Fibroblast of upper back skin (primary cell): ENCODE measurements at places on chromosomes 6 and 20.

DNA sequence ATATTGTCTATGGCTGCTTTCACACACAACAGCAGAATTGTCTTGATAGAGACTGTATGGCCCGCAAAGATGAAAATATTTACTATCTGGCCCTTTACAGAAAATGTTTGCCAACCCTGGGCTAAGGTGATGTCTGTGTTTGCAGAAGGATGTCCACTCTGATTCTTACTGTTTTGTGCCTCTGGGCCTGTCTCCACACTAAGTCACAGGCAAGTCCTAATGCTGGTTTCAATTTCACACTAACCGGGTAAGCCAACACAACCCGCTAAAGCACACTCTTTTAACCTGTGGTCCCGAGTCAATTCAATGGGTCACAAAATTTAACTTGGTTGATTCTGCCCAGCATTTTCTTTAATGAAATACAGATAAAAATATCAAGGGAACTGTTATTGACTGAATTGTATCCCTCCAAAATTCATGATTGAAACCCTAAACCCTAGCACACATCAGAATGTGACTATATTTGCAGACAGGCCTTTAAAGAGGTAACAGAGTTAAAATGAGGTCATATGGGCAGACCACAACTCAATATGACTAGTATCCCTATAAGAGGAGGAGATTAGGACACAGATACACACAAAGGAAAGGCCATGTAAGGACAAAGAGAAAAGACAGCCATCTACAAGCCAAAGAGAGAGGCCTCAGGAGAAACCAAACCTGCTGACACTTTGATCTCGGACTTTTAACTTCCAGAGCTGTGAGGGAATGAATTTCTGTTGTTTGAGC, 78.4 kb downstream of the FYN start:
- no peak for DNase-seq

GRCh38 chr6:35139924-35140638, 1.1 kb downstream of the TCP11 start:
- peak; percentile 78 for DNase-seq

DNA sequence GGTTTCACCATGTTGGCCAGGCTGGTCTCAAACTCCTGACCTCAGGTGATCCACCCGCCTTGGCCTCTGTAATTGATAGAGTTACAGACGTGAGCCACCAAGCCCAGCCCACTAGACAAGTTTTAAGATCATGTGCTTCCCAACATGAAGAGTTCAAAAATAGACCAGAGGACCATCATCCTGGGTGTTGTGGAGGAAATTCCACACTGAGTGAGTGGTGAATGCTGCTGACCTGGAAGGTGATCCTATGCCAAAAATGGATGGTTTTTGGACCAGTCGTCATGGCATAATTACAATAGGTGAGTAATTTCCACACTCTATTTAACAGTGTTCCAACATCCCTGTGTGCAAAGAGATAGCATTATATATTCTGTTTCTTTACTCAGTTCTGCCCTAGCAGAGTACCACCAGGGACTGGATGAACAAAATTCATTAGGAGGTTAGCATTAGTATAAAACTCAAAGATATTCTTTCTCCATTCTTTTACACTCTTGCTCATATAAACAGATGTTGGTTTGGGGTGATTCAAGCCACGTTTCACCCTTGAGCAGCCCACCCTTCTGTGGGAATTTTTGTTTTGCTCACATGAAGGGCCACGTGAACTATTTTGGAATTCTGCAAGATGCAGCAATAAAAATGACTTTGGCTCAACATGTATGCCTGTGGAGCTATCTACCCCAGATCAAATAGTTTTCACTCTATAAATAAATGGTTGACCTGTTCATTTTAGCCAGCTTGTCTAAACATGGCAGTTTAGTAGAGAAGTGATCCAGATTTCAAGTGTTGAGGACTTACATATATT, 206.2 kb upstream of the TCF21 start:
- DNase-seq, result peak; percentile 25

DNA sequence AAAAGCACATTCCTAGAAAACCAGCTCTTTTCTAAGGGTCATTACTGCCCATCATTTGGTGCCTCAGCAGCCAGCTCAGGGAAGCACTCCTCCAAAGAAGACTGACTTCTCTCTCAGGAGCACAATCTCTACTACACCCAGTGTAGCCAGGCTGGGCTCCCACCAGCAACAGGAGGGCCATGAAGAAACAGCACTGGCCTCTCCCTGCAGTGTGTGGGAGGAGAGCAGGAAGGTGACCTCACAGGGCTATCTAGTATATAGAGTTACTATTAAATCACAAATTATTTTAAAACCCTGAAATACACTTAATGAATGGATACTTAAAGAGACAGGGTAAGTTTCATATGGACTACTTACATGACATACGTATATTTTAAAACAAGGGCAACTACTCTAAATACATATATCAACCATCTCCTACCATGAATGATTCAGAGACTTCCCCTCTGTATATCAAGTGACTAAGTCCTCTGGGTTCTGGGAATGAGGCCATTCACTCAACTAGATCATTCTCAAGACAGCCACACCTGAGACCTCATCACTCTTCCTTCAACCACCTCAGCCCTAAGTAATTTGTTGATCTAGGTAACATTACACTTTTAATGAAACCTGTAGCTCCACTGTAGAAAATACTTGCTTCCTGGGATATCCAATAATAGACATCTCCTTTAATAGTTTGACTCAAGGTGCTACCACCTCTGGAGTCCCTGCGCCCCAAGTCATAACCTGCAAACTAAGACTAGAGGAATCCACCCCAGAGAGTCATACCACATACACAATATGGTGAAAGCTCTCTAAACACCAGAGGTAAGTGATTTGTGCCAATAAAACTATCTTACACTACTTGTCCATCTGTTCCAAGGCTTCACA, 25.2 kb downstream of the TBX18 start:
- no peak for DNase-seq

DNA sequence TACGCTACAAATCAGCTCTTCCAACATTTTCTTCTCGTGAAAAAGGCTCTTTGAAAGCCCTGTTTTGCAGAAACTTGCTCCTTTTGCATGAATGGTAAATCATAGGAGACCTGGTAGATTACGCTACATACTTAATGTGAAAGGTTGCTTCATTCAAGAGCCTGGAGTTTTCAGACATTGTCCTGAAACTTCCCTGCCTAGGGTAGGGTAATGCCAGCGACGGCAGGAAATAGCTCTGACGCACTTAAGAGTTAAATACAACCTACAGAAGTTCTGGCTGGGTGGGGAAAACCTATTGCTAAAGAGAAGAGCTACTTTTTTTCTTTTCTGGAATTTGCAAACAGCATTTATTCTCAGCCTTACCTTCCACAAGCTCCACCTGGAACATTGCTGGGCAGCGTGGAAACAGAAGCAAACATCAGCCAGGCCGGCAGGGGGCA, 144.5 kb downstream of the LPA start:
- no peak for DNase-seq

DNA sequence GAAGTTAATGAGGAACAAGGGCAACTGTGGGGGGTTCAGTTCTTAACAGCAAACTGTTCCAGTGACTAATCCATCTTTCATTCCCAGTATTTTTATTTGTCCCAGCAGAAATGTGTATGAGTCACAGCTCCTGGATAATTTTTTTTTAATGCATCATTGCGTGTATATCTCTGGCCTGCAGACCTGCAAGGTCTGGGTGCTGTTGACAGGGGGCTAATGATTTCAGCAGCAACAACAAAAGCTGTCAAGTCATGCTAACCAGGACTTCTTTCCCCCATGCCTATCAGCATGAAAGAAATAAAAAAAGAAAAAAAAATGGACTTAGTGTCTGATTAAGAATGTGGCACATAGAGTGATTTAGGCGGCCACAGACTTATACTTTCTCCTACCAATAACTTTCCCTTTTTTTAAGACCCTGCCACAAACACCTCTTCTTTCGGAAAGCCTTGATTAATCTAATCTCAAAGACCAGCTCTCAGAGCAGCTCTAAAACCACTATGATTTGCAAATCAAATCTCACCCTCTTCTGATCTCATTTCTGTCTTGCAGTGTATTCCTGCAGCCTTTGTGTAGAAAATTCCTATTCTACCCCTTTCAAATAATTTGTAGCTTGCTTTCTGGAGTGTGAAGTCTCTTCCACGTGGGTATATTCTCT, 14.2 kb upstream of the PREX1 start:
- DNase-seq, result peak; percentile 91

DNA sequence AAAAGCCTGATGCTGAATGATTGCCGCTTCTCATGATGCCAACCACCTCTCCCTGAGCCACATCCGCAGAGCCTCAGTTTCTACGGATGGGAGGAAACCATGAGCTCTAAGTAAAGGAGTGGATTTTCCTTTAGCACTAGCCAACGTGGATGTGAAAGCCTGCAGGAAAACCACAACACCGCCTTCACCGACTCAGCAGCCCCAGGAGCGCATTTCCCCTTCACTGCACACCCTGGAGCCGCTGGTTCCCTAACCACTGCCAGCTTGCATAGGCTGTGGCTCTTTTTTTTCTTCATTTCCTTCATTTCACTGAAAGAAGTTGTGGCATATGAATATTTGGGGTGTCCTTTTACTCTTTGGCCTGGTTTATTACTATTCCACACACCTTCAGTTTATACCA, 50.5 kb upstream of the SSTR4 start:
- DNase-seq, result peak; percentile 17

GRCh38 chr6:6312901-6313441, 7.5 kb downstream of the F13A1 start:
- DNase-seq, result no peak

DNA sequence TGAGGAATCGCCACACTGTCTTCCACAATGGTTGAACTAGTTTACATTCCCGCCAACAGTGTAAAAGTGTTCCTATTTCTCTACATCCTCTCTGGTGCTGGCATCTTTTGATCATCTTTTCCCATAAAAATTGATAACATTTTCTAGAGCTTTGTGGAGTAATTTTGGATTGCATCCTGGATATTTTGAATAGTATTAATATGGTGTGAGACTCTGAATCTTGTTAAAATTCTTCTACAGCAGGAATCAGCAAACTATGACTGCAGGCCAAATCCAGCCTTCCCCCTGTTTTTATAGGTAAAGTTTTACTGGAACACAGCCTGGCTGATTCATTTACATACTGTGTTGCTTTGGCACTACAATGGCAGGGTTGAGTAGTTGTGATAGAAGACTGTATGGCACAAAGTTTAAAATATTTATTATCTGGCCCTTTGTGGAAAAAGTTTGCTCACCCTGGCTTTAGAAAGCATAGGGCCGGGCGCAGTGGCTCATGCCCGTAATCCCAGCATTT, 15.0 kb upstream of the RNF8 start:
- DNase-seq, result no peak

GRCh38 chr6:69867639-69867976, 1.3 kb downstream of the COL19A1 start:
- DNase-seq, result no peak

- no peak for DNase-seq
Observed at GRCh38 chr6:98836025-98836961, 1.9 kb downstream of the POU3F2 start.

DNA sequence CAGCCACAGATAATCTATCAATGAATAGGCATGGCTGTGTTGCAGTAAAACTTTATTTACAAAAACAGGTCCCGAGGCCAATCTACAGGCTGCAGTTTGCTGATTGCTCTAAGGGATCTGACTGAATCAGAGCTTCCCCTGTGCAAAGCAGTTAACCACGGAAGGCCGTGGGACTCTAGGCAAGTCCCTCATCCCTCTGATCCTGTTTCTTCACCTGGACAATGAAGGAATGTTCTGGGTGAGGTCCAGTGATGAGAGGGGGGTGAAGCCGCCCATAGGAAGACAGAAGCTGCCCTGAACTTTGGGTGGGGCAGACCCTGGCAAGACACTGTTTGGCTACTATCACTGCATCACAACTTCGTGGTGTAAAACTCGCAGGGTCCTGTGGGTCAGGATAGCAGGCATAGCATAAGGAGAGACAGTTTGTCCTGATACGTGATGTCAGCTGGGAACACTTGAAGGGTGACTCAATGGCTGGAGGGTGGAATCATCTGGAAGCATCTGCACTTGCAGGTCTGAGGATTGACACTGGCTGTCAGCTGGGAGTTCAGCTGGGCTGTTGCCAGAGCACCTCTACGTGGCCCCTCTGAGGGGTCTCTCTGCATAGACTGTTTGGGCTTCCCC, 33.3 kb upstream of the TGM2 start:
- DNase-seq, result no peak

GRCh38 chr6:162917506-162917905, 189.7 kb downstream of the PACRG start:
- DNase-seq, result peak; percentile 61

GRCh38 chr6:129759796-129760605, 50.0 kb upstream of the ARHGAP18 start:
- DNase-seq, result peak; percentile 58

- DNase-seq, result no peak
Observed at GRCh38 chr20:59829054-59829785, 104.2 kb downstream of the SYCP2 start.

- peak; percentile 63 for DNase-seq
Observed at GRCh38 chr6:136085370-136086115, 164.6 kb downstream of the MTFR2 start.

DNA sequence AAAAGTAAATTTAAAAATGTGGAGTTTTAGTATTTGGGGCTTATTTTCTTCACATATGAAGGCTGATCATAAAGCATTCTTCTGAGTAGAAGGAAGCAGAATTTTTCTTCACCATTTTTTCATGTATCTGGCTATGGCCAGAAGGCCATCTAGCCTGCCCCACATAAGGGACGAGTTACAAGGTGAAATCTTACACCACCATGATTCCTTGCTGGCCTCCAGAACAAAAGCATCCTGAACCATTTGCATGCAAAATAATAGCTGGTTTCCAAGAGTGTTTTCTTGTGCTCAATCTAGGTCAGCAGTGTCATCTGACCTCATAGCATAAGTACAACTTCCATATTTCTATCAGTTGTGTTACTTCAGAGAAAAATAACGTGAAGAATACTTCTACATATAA, 93.1 kb downstream of the BMP5 start:
- no peak for DNase-seq

GRCh38 chr6:152127432-152128165, 320.1 kb downstream of the ESR1 start:
- no peak for DNase-seq

GRCh38 chr6:165906736-165907135, 243.7 kb upstream of the PDE10A start:
- DNase-seq, result no peak

DNA sequence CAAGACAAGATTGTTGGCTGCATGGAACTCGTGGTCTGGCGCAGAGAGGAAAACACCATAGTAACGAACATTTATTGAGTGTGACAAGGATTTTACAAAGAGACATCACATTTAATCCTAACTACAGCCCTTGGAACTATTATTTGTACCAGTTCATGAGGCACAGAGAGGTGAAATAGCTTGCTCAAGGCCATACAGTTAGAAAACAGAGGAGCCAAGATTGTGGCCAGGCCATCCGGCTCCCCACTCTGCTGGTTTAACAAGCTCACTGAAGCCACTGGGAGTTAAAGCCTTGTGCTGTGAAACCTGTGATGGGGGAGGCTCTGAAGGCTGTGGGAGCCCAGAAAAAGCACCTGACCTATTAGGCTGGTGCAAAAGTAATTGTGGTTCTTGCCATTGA, 74.9 kb upstream of the ZNFX1 start:
- DNase-seq, result no peak

GRCh38 chr6:142846883-142847287, 98.1 kb downstream of the HIVEP2 start:
- peak; percentile 90 for DNase-seq

- DNase-seq, result no peak
Observed at GRCh38 chr20:49872056-49872455, 43.3 kb downstream of the SPATA2 start.

- DNase-seq, result no peak
Observed at GRCh38 chr6:98044151-98044561, 761.1 kb upstream of the MMS22L start.

- no peak for DNase-seq
Observed at GRCh38 chr6:30206152-30206551, 7.1 kb downstream of the TRIM26 start.
